Endodermal cell (in vitro differentiated cells): ENCODE measurements at places on chromosomes 3 and 15. TPM values are rescaled to one million over a fixed set of nuclear protein-coding genes. Genes with fewer than 3 reads are reported as not detected.

CA12 gene
- total RNA-seq: 1.6 and 2.1 TPM in 2 replicates

PPP4R2 gene
- total RNA-seq: 157 to 183 TPM (median 174 TPM) in 3 replicates

RPS17 gene
- 1,769 to 1,918 TPM (median 1,845 TPM) in 3 replicates for total RNA-seq

HCLS1 gene
- total RNA-seq: 0.40 to 0.53 TPM in 2 of 3 replicates, not detected in the other

HHLA2 gene
- not detected in 3 replicates for total RNA-seq

MORC1 gene
- not detected in 2 replicates for total RNA-seq

GRCh38 chr3:27310688-27311087, 58.5 kb downstream of the NEK10 start:
- no peak for DNase-seq
- no peaks in the 10 kb centered on the region for H3K36me3 ChIP-seq
- H3K27me3 ChIP-seq: no peaks in the 10 kb centered on the region
- no peak overlapping the region for H3K4me3 ChIP-seq
- H3K27ac ChIP-seq: no peak overlapping the region

DNA sequence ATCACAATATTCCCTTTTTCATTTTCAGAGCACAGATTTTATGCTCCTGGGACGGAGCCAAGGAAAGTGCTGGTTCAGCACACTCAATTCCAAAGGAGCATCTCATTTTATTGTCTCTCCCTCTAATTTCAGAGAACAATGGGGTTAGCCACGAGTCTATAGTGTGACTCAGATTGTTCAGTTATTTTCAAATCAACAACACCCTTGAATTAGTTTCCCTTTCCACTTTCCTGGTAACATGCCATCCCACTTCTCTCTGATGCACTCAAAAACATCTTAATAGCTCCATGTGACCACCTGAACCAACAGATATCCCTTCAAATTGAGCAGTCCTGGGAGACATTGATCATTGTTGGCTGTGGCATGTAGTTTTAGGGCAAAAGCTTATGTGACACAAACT, 389.7 kb upstream of the MDFIC2 start:
- H3K27ac ChIP-seq: no peak overlapping the region
- no peaks in the 10 kb centered on the region for H3K4me1 ChIP-seq
- H3K4me3 ChIP-seq: no peak overlapping the region
- H3K27me3 ChIP-seq: no peaks in the 10 kb centered on the region
- H3K36me3 ChIP-seq: no peaks in the 10 kb centered on the region
- no peak for DNase-seq

- DNase-seq: no peak
- no peaks in the 10 kb centered on the region for H3K4me1 ChIP-seq
- no peaks in the 10 kb centered on the region for H3K36me3 ChIP-seq
- no peak overlapping the region for H3K27ac ChIP-seq
Measured at GRCh38 chr3:35473956-35474355, 165.4 kb upstream of the ARPP21 start.

DNA sequence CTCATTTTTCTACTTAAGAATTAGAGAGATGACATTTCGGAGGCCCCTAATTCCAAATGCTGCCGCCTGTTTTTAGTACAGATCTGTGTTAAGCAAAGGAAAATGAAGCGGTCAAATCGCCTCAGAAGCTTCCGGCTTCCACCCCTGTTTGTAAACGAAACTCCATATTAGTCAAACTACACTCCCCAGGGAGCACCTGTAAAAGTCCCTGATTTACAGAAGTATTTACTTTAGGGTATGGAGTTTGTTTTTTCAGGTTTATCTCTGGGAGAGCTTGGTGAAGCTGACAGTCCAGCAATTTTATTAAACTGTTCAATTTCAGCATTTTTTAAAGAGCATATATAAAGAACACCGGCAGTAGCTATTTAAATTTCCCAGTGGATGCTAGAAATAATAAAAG, 319.8 kb downstream of the FHIT start:
- H3K36me3 ChIP-seq: no peaks in the 10 kb centered on the region
- H3K4me3 ChIP-seq: no peak overlapping the region
- H3K27me3 ChIP-seq: no peaks in the 10 kb centered on the region
- no peak for DNase-seq

DNA sequence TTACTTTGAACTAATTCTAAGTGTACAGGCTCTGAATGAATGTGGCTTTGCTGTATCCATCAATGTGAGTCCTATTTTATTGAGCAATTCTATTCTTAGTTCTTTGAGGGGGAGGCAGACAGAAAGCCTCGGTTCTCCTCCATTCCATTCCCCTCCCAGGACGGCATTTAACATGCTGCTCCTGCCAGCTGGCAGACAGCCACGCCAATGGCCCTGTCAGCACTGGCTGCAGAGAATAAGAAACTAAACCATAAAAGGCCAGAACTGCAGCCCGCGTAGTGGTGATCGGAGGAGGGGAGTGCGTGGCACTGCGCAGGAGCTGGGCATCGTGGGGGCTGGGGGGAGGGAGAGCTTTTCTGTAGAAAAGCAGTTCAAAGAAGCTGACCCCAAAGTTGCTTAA, 76.0 kb upstream of the HACD2 start:
- peak overlapping the region; percentile 30 for H3K27ac ChIP-seq
- H3K4me3 ChIP-seq: no peak overlapping the region
- no peaks in the 10 kb centered on the region for H3K4me1 ChIP-seq
- DNase-seq: no peak
- no peaks in the 10 kb centered on the region for H3K36me3 ChIP-seq
- H3K27me3 ChIP-seq: no peaks in the 10 kb centered on the region
